HFFc6 (cell line): ENCODE measurements at places on chromosomes 3 and 15.

- H3K27ac ChIP-seq = peak overlapping the region; percentile 4
- peak; percentile 54 for DNase-seq
- no peak overlapping the region for H3K4me3 ChIP-seq
- peaks cover 6% of the 10 kb centered on the region; the same call in 1 of the 2 replicates for H3K36me3 ChIP-seq
- no peaks in the 10 kb centered on the region for H3K27me3 ChIP-seq
Measured at GRCh38 chr3:99544786-99545281, 93.6 kb upstream of the COL8A1 start.

- peak; percentile 94 for DNase-seq
- H3K36me3 ChIP-seq = peaks cover 23% of the 10 kb centered on the region
- H3K4me3 ChIP-seq = peak within 1 kb of the TSS; percentile 97
Measured at GRCh38 chr3:170357176-170358041, at the start of gene SKIL. SKIL (plus strand) TSS chr3:170357715; CDS start chr3:170360332, 2,617 bp downstream.

GRCh38 chr3:191646242-191646641 is 185.3 kb downstream of the PYDC2 start:
- DNase-seq = no peak
- peaks cover 3% of the 10 kb centered on the region for H3K36me3 ChIP-seq
- no peak overlapping the region for H3K27ac ChIP-seq
- no peaks in the 10 kb centered on the region for H3K4me1 ChIP-seq

- H3K4me1 ChIP-seq = peaks cover 14% of the 10 kb centered on the region
- no peak overlapping the region for H3K4me3 ChIP-seq
- peaks cover 4% of the 10 kb centered on the region; the same call in 1 of the 2 replicates for H3K36me3 ChIP-seq
- H3K27ac ChIP-seq = no peak overlapping the region
- H3K27me3 ChIP-seq = peaks cover 2% of the 10 kb centered on the region; the same call in 1 of the 2 replicates
Measured at GRCh38 chr15:41897363-41897799, 3.5 kb upstream of the SPTBN5 start.

DNA sequence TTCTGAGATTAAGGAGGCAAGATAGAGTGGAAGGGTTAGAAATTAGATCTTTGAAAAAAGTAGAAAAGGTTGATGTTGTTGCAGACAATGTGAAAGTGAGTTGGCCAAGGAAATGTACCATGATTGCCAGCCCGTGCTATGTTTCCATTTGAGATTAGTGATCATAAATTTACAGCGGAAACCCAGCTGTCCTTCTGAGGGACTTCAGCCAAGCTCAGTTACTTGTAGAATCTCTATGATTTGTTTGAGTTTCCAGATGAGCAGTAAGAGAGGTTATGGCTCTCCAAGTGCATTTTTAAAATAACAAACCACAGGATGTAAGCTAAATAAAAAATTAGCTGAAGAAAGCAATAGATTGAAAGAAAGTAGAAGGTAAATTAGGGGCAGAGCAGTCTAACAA is 54.2 kb upstream of the RBMS3 start:
- H3K36me3 ChIP-seq = peaks cover 5% of the 10 kb centered on the region; the same call in 1 of the 2 replicates
- 0 out of 2 replicates have a peak overlapping the region, but pooled peaks have one; percentile 9 for H3K4me3 ChIP-seq
- DNase-seq = no peak
